Hematopoietic multipotent progenitor cell treated with erythropoietin and hydrocortisone succinate and interleukin-3 and kit ligand, for 8 days (in vitro differentiated cells): ENCODE measurements at places on chromosomes 1 and 21.

DNA sequence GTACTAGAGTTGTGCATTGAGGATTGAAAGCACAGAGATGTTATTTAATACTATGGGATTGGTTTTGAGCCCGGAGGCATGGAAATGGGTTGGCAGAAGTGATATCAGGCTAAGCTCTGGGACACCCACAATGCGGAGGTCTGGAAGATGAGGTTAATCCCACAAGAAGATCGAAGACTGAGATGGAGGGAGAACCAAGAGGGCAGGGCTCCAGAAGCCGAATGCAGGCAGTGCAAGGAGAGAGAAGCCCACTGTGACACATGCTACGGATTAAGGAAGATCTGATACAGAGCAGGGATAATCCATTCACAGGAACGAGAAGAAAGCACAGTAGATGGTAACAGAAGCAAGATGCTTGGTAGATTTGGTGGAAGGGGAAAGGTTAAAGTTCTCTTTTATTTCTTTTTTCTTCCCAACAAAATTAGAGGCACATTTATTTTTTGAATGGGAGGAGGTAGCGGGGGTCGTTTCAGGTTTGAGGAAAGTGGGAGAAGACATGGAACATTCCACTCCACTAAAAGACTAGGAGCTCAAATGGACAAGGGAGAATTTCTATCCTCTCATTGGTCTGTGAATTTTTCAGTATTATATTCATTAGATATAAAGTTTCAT lies 113.2 kb downstream of the NCAM2 start:
- no peak for DNase-seq

DNA sequence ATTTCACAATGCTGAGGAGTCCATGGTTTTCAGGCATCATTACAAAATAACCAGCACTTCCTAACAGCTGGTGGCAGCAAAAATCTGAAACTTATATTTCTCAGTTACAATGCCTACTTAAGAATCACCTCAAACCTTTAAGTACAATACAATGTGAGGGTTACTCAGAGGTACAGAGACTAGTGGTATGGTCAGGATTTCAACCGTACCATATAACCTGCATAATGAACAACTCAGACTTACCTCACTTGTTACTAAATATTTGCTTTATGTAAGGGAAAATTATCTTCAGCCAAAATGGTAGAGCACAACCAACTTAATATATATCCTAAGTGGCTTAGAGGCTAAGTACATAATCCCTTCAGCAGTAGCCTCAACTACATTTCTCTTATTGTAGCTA lies 344.5 kb downstream of the SMYD3 start:
- DNase-seq: no peak

GRCh38 chr1:210143465-210144062 lies 89.0 kb upstream of the SERTAD4 start:
- peak; percentile 70 for DNase-seq

- no peak for DNase-seq
These were observed 298.3 kb downstream of the ASTN1 start for GRCh38 chr1:176866011-176866714.

DNA sequence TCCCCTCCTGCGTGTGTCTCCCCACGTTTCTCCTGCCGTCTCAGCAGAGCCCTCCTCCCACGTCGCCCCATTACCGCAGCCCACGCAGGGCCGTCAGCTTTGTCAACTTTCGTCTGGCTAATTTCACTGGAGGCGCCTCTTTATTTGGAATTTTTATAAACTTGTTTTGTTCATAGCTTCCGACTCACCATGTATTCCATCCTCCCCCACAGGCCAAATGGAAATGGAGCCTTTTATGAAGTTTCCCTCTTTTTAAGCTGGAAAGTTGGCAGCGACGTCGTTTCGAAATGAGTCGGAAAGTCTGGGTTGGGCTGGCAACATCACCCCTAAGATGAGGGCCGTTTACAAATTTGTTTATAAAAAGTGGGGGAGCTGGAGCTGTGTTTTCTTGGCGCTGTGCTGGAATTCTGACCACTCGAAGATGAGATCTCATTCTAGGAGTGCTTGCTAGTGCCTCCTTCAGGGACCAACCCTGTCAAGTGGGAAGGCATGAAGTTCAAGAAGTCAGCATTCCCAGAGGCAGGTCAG lies 23.7 kb upstream of the SLC45A1 start:
- DNase-seq: no peak

DNA sequence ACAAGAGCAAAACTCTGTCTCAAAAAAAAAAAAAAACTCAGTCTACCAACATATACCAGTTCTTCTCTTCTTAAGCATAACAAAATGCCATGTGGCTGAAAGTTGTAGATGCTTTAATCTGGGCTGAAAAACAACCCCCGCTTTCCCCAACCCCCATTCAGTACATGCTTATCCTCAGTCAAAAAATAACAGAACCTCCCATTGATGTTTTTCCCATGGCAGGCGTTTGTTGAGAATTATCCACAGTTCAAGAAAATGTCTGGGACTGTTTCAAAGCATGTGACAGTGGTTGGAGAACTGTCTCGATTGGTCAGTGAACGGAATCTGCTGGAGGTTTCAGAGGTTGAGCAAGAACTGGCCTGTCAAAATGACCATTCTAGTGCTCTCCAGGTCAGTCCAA lies 14.9 kb downstream of the VPS45 start:
- no peak for DNase-seq

DNA sequence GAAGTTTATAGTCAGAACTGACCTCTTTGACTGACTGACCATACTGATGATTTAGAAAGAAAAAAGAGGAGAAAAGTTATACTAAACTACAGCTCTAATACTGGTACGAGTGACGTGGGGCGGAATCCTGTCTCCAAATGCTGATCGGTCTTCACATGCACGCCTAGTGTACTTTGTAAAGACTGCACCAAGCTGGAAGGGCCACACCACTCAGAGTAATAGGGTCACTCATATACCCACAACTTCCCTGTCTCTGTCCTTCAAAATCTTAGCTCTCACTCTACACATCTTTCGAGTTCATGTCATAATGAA lies 19.4 kb upstream of the GUCA2A start:
- no peak for DNase-seq

GRCh38 chr1:83123019-83123418 lies 875.9 kb downstream of the TTLL7 start:
- DNase-seq: no peak

DNA sequence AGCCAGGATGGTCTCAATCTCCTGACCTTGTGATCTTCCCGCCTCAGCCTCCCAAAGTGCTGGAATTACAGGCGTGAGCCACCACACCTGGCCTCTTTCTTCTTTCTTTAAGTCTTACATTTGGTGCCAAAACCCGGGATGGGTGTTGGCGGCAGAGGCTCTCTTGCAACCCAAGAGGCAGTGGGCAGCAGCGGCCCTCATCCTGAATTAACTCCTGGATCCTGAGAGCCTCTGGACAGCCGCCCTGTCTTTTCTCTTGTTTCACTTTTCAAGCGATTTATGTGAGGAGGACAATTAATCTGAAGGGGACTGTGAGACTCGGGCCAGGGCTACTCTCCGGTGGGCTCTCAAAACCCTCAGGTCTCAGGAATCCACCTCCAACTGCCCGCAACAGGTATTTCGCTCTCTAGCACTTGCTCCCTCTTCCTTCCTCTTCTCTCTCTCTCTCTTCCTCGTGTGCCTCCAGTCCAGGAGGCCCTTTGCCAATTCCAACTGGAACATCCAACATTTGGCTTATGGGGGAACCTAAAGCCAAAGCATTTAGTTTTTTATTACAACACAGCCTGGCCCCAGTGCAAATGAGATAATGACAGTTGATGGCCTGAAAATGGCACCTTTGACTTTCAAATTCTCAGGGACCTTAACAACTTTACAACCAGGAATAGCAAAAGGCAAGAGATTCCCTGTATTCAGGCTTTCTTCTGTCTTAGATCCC lies 18.1 kb upstream of the SLC2A5 start:
- no peak for DNase-seq

GRCh38 chr1:1232208-1232795 lies at the start of gene B3GALT6:
TSS of gene B3GALT6 (plus strand) at chr1:1232237. CDS start at chr1:1232279, 42 bp downstream.
- no peak for DNase-seq

- DNase-seq: no peak
These were observed 3.8 kb downstream of the ETV3 start for GRCh38 chr1:157134442-157134841.

DNA sequence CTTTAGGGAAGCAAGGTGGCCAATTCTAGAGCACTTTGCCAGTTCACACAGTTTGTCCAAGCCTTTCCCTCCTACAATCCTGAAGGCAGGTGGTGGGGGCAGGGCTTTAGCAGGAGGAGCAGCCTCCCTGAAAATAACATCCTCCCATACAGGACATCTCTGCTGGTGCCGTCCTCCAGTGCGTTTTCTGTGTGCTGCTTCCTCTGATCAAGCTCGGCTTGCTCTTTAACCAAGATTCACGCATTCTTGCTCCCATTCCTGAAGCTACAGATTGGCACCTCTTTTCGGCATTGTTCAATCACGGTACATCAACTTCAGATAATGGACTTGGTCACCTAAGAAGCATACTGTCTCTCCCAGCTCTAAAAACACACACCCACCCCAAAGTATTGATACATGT lies 7.5 kb upstream of the DPT start:
- no peak for DNase-seq

DNA sequence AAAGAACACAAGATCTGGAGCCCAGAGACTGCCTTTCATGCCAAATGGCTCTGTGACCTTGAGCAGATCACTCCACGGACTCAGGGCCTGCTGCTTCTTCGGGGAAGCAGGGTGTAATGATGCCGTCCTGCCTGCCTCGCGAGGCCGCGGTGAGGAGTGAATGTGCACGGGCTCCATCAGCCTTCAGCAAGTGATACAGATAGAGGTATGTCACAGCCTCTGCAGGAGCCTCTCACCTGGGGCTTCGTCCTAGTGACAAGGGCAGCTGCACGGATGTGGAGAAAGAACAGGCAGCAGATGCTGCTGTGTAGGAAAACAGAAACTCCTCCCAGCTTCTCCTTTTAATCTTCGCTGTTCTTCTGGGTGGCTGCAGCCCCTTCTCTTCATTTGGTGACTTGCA lies 127.5 kb downstream of the KCNN3 start:
- no peak for DNase-seq

DNA sequence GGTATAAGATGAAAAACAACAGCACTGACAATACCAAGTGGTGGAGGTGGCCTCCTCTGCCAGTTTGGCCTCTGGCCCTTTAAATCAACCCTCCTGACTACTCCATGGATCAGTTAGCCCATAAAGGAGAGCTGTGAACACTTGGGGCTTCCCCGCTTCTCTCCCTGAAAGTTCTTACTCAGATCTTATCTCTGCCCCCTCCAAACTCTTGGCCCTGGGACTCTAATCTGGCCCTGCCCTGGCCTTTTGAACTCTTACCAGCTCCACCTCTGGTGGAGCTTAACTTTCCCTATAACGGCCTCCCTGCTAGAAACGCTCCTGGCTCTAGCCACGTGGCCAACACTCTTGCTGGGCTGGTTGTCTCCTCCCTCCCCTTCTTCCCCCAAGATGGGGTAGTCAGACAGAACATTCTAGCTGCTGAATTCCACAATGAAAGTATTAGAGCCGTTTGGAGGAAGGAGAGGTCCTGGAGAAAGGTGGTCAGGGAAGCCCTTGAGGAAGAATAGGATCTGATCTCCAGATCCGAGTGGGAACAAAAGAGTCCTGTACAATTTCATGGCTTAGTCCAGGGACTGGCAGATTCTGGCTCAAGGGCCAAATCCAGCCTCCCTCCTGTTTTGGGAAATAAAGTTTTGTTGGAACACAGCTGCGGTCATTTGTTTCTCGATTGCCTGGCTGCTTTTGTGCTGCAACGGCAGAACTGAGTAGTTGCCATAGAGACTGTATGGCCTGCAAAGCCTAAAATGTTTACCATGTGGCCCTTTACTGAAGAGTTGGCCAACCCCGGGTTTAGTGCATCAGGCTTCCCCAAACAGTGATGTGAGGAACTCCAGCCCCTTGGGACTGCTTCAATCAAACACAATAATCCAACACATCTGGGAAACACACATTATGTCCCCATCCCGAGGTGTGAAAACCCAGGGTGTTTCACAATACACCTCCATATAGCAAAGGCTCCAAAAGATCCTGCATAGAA lies 9.5 kb upstream of the PIGR start:
- no peak for DNase-seq

- no peak for DNase-seq
These were observed 3.7 kb upstream of the IGSF3 start for GRCh38 chr1:116671072-116671760.

DNA sequence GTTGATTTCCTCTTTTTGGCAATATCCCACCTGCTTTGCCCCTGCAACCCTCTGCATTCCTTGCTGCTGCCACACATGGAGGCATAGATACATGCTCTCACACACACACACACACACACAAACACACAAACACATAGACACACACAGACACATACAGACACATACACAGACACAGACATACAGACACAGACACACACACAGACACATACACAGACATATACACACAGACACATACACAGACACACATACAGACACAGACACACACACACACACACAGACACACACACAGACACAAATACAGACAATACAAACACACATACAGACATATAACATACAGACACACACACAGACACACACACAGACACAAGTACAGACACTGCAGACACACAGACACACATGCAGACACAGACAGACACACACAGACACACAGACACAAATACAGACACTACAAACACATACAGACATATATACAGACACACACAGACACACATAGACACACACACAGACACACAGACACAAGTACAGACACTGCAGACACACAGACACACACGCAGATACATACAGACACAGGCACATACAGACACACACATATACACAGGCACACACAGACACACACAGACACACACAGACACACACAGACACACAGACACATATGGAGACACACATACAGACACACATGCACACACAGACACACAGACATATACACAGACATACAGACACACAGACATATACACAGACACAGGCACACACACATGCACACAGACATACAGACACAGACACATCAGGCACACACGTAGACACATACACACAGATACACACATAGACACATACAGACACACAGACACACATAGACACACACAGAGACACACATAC lies 83.3 kb downstream of the MAP3K7CL start:
- DNase-seq: no peak

DNA sequence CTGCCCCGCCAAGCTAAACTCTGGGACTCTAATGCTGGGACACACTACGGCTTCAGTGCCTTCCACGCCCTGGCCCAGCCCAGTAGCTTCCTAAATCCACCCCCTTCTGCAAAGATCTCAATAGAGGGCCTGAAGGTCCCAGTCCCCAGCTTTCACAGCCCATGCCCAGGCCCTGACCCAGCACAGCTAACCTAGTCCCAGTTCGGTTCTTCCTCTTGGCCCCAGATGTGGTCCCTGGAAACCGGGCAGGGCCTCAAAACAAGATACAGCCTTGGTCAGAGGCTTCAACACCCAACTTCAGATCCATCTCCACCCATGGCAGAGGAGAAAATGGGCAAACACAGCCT lies 646 bp upstream of the PDZK1IP1 start:
- DNase-seq: no peak

DNA sequence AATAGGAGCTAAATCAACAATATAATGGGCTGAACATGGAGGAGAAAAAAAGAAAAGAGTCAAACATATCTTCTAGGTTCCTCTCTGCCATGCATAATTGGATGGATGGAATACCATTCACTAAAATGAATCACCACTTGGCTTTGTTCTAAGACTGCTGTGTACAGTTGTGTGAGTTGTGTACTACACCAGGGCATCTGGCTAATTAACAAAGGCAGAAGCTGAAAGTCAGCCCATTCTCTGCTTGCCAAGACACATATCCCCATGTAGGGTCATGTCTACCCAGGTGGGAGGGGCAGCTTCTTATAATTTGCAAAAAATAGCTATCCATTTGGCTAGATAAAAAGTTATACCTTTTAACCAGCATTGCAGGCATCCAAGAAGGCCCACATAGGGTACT lies 21.0 kb downstream of the JUN start:
- no peak for DNase-seq
